Frontal cortex (tissue), 4 donors: ENCODE measurements at places on chromosomes 16 and 17. TPM values are rescaled to one million over a fixed set of nuclear protein-coding genes. Genes with fewer than 3 reads are reported as not detected.

- DNase-seq = no peak
These were observed 938.9 kb downstream of the CDH11 start for GRCh38 chr16:64182985-64183384.

DNA sequence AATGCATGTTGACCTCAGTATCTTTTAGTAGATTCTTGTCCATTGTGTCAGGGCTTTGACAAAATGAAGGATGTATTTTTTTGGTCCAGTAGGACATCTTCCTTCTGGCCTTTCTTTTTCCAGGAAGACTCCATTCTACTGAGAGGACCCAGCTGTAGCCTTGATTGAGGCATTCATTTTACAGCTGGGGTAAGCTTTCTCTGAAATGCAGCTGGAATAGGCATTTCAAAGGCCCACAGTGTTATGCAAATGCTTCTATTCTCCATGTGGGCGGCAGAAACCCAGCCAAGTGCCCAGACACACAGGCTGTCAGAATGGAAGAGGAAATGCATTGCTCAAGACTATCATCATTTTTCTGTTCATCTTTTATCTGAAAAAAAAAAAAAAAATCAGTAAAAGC lies 629.0 kb upstream of the CDH8 start:
- peak; percentile 4 for DNase-seq

DNA sequence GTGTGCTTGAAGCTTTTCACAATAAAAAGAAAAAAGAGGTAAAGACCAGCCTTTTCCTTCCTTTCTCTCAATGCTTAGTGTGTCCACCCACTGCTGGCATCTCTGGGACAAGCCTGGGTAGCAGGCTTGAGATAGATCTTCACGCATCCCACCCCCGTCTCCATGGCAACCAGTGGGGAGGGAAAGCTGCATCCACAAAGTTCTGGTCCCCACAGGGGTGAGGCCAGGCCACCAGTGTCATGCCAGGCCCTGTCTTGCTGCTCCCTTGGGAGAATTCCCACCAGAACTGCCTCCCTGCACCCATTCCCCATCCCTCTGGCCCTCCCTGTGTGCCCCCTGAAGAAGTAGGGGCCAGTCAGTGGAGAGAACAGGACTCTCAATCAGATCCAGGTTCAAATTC lies 259.9 kb downstream of the MRTFB start:
- DNase-seq = no peak

GRCh38 chr16:66701026-66701425 lies 4.5 kb upstream of the CMTM4 start:
- no peak for DNase-seq

DNA sequence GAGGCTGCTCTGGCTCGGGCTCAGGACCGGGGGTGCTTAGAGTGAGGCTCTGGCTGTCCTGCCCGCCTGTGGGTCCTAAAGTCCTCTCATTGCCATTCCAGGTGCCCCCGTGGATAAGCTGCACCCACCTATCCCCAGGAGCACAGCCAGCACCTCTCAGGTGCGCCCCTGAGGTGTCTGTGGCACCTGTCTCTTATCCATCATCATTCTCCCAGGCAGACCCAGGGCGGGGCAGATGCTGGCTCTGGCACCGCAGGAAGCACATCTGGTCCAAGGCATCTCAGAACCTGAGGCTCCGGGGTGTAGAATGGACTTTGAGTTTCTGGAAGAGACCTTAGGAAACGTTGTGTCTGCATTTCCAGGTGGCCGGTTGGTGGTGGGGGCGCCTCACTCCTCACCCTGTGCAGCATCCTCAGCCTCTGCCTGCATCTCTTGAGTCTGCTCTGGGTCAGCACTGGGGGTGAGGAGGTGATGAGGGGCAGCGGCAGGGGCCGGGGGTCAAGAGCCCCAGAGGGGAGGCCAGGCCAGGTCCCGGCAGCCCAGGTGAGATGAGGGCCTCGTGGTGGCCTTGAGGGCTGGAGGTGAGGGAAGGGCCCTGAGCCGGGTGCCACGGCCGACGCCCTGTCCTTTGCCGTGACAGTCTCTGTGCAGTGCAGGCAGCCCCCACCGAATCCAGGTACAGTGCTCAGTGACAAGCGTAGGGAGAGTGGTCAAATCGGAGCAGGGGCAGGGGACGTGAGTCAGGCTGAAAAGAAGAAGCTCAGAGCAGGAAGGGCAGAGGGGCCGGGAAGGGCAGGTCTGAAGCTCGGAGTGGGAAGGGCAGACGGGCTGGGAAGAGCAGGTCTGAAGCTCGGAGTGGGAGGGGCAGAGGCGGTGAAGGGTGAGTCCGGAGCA lies 173.5 kb downstream of the NPIPB11 start:
- DNase-seq = no peak

DNA sequence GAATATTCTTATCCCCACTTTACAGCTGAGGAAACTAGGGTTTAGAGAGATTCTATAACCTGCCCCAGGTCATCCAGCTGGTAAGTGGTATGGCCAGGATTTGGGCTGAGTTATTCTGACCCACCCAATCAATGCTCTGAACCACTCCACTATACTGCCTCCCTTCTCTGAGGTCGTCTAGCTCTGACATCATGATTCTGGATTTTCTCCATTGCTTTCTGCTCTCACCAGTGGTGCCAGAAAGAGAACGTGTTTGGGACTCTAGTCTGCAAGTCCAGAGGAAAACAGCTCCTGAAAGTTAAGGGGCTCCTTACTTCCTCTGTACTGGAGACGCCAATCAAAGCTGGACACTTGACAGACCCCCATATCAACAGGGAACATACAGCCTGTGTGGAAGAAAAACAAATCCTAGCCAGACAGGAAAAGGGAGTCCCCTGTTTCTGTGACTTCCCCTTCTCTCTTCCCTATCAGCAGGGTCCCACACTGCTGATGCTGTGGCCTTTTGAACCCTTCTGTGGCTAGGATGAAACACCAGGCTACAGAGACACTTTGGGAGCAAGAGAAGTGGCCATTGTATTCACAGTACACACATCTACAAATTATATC lies 6.0 kb upstream of the EZH1 start:
- no peak for DNase-seq

- no peak for DNase-seq
These were observed 2.0 kb upstream of the ABCC12 start for GRCh38 chr16:48157794-48158193.

- DNase-seq = no peak
These were observed 30.9 kb downstream of the MRC2 start for GRCh38 chr17:62658136-62658920.

- no peak for DNase-seq
These were observed 3.1 kb downstream of the GSG1L2 start for GRCh38 chr17:9818760-9819159.

GRCh38 chr16:19783363-19784182 lies 65.5 kb downstream of the IQCK start:
- DNase-seq = no peak

GRCh38 chr17:16442594-16443510 lies 27.5 kb downstream of the TRPV2 start:
- DNase-seq = no peak

Gene SLFN12L
- 0.41 TPM for total RNA-seq

Gene SNX20
- under 0.01 TPM for total RNA-seq

Gene ZSCAN10
- total RNA-seq = not detected

Gene COL1A1
- 26.1 TPM for total RNA-seq

Gene CCL4
- total RNA-seq = 1.2 TPM

Gene MILR1
- 0.82 TPM for total RNA-seq

Gene KRTAP3-2
- not detected for total RNA-seq

Gene CHST4
- not detected for total RNA-seq

Gene CA7
- not detected for total RNA-seq

Gene EVPLL
- not detected for total RNA-seq

Gene ALDH3A1
- total RNA-seq = 0.41 TPM
